Thoracic aorta (tissue), 2 donors: ENCODE measurements at places on chromosomes 16 and 17. TPM values are rescaled to one million over a fixed set of nuclear protein-coding genes. Genes with fewer than 3 reads are reported as not detected.

DNA sequence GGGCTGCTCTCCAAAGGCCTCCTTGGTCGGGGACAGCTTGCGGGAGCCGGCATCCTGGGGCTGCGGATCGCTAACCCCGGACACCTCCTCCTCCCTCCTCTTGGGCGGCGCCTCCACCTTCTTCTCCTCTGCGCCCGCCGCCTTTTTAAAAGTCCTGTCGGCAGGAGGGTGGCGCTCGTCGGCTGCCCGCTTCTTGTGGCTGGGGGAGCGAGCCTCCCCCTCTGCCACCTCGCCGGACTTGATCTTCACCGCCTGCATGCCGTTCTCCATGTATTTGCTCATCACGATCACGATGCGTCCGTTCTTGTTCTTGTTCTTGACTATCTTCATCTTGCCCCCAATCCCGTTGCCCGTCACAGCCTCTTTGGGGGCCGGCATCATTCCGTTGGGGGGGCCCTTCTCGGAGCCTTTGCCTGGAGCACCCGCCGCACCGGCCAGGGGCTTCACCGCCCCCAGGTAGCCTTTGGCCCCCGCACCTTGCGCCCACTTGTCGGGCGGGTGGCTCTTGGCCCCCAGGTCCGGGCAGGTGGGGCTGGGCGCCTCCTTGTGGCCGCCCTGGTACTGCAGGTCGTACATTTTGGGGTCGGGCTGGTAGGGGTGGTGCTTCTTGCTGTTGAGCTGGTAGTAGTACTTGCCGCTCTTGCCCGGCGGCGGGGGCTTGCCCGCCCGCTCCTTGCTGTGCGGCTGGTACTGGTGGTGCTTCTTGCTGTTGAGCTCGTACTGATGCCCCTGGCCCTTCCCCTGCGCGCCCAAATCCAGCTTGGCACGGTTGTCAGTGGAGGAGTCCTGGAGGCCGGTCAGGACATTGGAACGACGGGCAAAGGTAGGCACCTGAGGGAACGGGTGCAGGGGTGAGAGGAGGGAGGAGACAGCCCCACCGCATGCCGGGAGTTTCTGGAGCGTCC, 4.4 kb downstream of the CBX4 start:
- no peak for DNase-seq

GRCh38 chr16:58419241-58419990, 27.1 kb downstream of the GINS3 start:
- no peak for DNase-seq

- DNase-seq: no peak
Measured at GRCh38 chr16:61277849-61278248, 758.4 kb downstream of the CDH8 start.

TNK1 gene
- 4.7 TPM for total RNA-seq

DNA sequence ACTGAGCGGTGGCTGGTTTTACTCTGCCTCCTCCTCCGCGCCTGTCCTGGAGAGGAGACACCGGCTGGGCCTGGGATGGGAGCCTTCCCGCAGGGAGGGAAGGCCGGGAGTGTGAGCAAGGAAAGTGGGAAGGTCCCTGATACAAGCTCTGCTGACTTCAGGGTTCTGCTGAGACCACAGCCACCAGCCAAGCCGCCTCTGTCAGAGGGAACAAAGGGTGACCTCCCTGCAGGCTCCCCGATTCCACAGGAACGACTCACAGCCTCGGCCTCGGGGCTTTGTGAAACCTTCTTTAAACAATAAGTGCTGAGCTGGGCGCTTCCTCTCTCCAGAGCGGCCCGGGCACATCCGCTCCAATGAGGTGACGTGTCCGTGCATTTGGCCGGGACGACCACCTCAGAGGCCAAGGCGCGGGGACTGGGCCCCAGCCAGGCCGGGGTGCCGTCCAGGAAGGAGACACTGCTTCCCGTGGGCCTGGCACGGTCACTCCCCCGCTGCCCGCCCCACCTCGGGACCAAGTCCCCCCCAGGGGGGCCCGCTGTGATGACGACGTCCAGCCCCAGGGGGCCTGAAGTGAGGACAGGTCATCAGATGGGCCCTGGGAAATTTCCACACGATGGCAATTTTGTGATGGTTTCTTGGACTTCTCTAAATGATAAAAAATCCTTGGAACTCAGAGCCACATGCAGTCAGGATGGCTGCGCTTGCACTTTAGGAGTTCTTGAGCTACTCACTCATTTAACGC, 11.8 kb upstream of the CIBAR2 start:
- DNase-seq: peak; percentile 64

DNA sequence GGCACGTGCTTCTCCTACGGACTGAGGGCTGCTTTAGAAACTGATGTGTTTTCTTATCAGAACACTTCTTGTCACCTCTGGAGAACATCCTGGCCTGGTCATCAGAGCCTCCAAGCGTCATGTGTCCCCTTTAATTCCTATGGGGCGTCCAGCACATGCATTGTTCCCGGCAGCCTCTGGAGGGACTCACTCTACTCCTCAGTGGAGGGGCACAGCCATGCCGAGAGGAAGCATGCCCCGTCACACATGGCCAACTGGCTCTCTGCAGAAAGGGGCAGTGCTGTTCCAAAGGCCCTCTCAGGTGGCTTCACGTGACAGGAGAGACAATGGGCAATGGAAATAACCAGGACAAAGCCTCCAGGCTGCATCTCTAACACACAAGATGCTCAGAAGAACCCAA, 31.8 kb downstream of the CDRT15L2 start:
- no peak for DNase-seq

DNA sequence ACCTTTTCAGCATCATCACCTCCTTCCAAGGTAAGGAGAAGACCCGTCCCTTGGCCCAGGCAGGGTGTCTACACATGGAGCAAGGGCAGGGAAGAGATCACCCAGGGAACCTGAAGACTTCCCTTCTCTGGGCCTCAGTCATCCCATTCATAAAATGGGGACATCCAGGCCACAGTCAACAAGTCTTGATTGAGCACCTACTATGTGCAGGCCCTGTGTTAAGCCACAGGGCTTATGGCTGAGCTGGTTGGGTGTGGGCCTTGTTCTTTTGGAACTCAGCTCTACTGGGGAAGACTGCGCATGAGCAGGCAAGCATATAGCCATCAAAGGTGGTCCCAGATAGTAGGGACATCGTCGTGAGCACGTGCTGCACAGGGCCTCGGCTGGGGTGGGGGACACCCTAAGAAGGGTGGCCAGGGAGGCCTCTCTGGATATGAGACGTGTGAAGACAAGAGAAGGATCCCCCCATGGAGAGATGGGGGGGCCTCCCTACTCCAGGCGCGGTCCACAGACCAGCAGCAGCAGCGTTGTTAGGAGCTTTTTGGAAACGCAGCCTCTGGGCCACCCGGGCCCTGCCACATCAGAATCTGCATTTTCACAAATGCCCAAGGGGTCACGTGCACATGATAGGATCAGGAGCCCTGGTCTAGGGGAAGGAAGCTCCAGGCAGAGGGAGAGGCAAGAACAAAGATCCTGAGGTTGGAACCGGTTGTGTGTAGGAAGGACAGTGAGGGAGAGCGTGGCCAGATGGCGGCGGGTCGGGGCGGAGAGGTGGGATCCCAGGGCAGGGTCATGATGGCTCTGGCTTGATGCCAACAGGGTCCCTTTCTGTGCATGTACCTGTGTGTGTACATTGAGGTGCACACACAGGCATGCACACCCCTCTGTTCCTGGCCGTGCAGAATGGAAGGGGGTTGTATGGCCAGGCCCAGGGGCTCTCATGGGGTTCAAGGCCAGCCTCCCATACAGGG, 5.9 kb upstream of the ADGRG3 start:
- DNase-seq: no peak

GRCh38 chr17:36640346-36640745, 39.0 kb downstream of the MRM1 start:
- no peak for DNase-seq
